ENCODE measurements at places on chromosomes 7 and 10.

DNA sequence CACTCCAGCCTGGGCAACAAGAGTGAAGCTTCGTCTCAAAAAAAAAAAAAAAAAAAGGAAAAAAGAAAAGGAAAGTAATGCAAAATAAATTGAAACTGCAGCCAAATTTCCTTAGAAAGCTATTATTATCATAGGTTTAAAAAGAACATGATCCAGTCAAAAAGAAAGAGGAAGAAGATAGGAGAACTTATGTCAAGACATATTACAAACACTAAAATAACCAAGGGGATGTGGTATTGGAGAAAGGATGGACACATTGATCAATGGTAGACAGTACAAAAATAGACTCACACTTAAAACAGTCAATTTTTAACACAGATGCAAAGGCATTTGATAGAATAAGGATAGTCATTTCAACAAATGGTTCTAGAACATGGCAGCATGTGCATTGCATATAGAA, 27.3 kb upstream of the PFKP start:
- DNase-seq, result no peak

DNA sequence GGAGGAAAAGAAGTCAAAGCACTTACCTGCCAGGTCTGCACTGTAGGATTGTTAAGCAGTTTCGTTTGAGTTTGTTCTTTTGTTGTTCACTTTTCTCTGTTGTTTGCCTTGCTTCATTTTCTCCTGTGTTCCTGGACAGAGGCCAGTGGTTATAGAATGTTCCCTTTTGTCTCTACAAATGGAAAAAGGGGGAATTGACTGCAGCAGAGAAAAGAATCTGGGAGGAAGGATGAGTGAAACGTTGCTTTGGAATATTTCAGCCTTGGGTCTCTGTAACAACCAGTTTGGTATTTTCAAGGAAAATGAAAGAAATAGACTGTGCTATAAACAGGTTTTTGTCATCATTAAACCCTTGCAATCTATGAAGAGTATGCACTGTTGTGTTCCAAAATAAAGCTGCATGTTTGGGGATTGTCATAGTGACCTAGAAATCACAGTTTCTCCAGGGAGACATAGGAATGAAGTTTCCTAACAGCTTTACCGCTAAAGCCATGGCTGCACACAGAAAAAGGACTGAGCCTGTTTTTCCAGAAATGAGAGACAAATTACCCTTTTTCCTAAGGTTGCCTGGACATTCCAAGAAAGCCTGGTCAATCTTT, 60.8 kb upstream of the HABP2 start:
- no peak for DNase-seq

DNA sequence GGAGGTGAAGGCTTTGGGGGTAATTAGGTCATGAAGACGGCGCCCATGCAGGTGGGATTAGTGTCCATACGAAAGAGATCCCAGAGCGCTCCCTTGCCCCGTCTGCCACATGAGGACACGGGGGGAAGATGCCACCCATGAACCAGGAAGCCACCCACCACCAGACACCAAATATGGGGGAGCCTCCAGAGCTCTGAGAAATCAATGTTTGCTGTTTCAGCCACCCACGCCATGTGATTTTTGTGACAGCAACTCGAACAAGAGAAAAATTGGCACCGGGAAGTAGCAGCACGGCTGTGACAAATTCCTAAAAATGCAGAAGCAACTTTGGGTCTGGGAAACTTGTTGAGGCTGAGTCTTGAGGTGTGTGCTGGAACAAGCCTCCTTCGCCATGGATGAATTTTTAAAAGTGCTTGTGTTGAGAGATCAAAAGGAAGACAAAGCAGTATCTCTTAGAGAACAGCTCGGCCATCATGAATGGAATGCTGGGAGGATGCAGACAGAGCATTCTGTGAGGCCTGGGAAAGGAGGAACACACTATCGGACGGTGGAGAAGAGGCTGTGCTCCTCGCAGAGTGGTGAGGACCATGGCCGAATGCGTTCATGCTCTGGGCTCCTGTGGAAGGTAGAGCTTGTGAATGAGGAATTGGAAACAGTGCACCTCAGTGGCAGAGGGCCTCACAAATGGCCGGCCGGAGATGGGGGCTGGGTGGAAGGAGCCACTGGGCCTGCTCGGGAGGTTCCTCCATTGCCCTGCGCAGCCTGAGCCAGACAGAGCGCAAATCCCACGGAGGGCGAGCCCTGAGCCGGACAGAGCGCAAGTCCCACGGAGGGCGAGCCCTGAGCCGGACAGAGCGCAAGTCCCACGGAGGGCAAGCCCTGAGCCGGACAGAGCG, 277.5 kb downstream of the PTPRN2 start:
- no peak for DNase-seq

DNA sequence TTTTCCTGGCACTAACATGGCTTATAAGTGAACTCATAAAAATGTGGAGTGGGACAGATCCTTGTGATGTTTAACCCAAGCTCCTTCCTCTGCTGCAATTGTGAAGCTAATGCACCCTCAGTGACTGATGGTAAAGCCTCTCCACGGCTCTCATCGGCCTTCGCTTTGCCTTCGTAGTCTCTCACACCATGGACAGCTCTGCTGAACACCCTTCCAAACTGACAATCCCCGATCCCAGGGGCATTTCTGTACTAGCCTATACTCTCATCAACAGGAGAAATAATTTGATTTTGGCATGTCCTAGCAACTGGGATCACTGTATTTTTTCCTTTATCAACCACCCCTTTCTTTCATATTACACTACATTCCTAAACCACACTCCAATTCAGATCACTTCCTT, 6.1 kb downstream of the ZNF777 start:
- DNase-seq, result no peak

DNA sequence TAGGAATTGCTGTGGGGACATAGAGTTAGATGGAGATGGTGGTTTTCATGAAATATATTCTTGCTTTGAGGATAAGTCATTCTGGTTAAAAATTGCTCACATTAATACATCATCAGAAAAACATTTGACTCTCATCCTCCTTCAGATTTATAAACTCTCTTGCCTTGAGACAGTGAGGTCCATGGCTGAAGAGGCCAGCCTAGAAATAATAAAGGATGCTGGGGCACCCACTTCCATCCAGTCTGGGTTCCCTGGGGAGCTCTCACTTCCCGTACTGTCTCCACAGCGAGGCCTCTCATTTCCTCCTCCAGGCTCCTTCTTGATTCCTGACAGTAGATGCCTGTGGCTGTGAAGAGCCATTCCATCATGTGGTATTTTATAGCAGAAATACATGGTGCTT, 73.3 kb upstream of the PRKG1 start:
- DNase-seq, result no peak

GRCh38 chr7:153698046-153698445, 354.2 kb upstream of the DPP6 start:
- DNase-seq, result no peak

- no peak for DNase-seq
Observed at GRCh38 chr10:113751181-113751732, at the start of gene PLEKHS1. TSS of gene PLEKHS1 (plus strand) at chr10:113751682. CDS start at chr10:113755278, 3,596 bp downstream.

- no peak for DNase-seq
Observed at GRCh38 chr10:4050061-4050460, 265.1 kb upstream of the KLF6 start.

DNA sequence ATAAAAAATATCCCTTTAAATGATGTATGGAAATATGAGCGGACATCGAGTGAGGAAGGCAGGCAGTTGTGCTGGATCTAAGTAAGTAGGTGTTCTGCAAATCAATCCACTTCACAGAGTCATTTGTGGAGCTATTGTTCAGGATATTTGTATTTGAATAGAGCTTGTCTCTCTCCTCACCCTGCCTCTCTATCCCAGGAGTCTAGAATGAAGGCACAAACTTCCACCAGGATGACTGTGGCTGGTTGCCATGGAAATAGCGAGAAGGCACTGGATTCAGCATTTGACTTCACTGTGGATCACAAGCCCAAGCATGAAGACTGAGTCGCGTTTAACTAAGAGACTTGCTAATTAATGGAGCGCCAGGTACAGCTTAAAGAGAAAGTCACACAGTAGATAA, 53.2 kb downstream of the NPY start:
- DNase-seq, result no peak

GRCh38 chr10:78893217-78893616, 175.5 kb upstream of the ZMIZ1 start:
- DNase-seq, result no peak

GRCh38 chr10:100567249-100567648, 31.5 kb downstream of the HIF1AN start:
- no peak for DNase-seq

GRCh38 chr10:118960157-118961090, 69.1 kb upstream of the NANOS1 start:
- DNase-seq, result no peak

GRCh38 chr10:93678805-93679587, 23.4 kb downstream of the FRA10AC1 start:
- no peak for DNase-seq

DNA sequence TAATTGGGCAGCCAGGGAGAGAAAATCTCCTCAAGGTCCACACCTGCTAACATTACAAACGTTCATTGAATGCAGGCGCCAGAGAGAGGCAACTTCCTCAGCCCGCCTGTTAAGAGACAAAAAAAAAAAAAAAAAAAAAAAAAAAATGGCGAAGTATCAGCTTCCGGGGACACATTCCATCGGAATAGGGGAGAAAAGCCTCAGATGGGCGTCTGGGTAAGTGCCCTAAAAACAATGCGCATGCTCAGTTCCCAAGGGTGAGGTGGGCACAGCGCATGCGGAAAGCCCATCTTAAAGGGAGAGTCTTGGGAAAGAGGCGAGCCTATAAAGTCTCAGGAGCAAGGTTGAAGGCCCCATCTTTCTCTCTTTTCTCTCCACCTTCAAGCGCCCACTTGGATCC, 1139.7 kb upstream of the CELF2 start:
- no peak for DNase-seq

DNA sequence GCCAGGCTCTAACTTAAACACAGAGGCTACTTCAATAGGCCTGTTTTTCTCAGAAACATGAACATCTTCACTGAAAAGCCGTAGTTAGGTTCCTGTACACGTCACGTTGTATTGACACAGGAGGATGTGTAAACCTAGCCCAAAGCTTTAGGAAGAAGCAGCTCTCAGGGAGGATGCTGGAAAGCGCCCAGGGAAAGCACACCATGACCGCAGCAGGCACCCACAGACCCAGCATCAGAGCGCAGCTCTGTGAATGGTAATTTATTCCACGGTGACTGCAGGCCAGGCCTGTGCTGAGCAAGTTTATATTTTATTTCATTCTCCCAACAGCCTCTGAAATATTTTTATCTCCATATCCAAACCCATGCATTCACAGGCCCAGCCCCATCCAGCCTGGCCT, 51.1 kb downstream of the ASB13 start:
- peak; percentile 45 for DNase-seq

DNA sequence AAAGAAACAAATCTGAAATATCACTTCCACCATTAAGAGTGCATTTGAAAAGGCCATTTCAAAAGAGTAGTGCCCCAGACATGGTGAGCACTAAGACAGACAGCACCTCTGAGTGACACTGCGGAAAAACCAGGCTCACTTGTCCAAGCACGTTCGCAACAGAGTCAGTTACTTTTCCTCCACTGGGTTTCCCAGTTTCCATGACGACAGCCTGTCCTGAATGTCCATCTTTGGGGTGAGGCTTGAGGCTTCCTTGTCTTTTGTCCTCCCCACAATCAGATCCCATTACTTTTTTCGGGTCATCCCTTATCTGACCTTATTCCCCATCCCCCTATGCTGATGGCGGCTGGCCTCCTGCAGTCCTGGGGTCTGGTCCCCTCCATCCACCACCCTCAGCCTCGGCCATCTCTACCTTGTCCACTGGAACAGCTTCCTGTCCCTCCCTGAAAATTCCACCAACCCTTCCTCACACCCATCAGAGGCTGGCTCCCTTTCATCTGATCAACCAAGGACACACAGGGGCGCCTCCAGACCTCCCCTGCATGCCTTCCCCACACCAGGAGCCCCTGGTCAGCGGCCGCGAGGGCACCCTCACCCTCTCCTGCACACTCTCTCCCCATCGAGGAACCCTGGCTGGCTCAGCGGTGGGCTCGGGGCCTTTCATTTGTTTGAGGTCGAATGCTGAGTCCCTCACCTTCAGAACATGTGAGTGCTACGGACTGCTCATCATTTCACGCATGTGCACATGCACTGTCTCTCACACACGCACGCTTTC, 363.6 kb downstream of the DNAJB6 start:
- DNase-seq, result no peak

DNA sequence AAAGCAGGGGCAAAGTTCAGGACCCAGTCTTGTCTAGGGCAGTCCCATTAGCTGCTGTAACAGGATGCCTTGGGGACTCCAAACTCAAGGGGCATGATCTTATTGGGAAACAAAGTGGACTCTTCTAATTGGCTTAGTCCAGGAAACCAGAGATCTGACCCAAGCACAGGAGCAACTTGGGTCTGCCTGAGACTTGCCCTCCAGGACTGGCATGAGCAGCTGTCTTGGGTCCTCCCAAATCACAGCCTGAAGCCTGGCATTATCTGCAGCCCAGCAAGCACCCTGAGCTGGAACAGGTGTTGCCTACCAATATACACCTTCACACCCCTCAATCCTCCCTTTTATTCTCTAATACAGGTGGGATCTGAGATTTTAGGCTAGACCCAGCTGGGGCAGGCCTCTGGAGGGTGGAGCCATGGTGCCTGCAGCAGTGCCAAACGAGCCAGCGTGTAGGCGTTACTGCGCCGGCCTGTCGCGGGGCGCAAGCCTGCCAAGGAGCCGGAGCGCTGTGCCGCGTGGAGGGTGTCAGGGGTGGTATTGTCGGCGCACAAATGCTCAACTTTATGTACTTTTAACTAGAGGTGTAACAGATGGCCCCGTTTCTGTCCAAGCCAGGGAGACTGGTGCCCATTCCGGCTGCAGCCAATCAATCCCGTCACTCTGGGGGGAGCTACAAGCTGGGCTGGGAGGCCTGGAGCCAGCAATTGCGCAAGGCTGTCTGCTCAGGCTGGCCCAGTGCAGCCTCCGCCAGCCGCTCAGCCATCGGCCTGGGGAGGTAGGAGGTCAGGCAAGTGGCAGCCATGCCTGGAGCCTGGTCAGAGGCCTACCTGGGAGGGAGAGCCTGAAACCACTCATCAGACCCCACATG, 12.8 kb upstream of the LBX1 start:
- DNase-seq, result no peak

- DNase-seq, result no peak
Observed at GRCh38 chr10:10919976-10920375, 97.7 kb upstream of the CELF2 start.

- no peak for DNase-seq
Observed at GRCh38 chr10:51358227-51358626, 283.9 kb downstream of the PRKG1 start.

GRCh38 chr10:78371136-78371535, 337.5 kb downstream of the RPS24 start:
- DNase-seq, result no peak

- no peak for DNase-seq
Observed at GRCh38 chr10:105605918-105606317, 964.8 kb downstream of the SORCS3 start.

GRCh38 chr10:92839191-92840085, 8.9 kb upstream of the EXOC6 start:
- peak; percentile 34 for DNase-seq

GRCh38 chr7:127474457-127474856, 81.9 kb upstream of the ZNF800 start:
- DNase-seq, result no peak

GRCh38 chr7:66739953-66740301, 606 bp upstream of the RABGEF1 start:
- DNase-seq, result no peak

All from HepG2 (cell line).